ENCODE measurements at places on chromosomes 1 and 21. TPM values are rescaled to one million over a fixed set of nuclear protein-coding genes. Genes with fewer than 3 reads are reported as not detected.

Gene MDM4
- polyA plus RNA-seq, result 16.3 TPM

Gene MIXL1
- 0.20 TPM for polyA plus RNA-seq

DNA sequence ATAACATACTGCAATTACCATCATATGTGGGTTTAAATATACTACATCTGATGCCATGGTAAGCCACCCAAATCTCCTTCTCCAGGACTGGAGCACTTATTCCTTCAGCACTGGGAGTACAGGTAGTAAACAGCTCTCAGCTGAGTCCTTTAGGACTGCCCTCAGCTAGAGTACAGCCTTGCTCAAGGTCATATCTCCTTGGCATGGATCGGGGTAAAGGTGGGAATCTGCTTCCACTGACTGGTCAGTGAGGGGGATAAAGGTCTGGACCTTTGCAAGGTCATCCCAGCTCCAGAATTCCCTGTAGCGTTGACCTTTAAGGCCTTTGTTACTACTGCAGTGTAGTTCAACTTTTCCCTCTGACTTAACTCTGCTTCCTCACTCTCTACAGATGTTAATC is 38.8 kb downstream of the RPL5 start:
- no peak for DNase-seq

- DNase-seq, result no peak
Observed at GRCh38 chr1:211893260-211893659, 62.7 kb upstream of the LPGAT1 start.

DNA sequence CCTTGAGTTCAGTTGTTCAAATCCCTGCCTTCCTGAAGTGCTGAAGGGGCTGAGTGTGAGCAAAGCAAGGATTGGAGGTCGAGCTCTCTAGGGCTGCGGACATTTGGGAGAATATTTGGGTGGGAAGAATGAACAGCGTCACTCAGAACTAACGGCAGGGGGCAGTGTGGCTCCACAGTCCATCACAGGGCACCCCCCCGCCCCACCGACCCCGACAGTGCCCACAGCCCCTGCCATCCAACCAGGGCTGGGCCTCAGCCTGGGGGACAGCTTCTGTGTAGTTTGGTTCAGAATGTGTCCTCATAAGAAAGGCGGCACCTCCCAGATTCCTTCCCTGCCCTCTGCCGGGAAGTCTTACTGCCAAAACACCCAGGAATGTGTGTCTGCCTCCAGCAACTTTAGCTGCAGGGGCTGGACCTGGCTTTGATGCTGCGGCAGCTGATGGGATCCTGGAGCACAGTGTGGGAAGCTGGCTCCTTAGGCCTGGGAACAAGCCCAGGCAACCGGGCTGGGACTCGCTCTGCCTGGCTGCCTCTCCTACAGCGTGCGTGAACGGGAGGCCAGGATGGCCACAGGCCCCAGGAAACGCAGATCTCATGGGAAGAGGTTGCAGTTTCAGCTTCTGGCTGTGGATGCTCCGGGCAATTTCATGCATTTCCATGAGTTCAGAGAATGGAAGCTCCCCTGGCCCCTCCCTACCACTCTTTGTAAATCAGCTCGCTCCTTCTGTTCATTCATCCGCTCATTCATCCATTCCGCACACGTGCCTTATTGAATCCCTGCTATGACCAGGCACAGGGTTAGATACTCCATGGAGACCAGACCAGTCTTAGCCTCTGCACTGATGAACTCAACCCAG is 104.9 kb upstream of the TMPRSS2 start:
- no peak for DNase-seq

- DNase-seq, result no peak
Observed at GRCh38 chr1:53128401-53128800, 14.0 kb downstream of the SLC1A7 start.

Gene DNM3
- not detected for polyA plus RNA-seq

DNA sequence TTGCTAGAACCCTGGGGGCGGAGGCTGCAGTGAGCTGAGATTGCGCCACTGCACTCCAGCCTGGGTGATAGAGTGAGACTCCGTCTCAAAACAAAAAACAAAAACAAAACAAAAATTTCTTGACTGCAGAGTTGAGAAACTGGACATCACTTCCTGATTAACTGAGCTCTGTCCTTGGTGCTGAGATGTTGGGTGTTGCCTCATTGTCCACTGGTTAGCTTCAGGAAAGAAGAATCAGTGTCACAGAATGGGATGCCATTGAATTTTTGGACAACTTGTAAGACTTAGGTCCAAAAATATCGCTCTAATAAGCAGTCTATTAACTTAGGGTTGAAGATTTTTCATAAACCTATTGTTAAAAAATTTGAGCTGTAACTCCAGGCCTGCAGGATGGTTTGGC is 23.8 kb upstream of the KCNA10 start:
- DNase-seq, result no peak

DNA sequence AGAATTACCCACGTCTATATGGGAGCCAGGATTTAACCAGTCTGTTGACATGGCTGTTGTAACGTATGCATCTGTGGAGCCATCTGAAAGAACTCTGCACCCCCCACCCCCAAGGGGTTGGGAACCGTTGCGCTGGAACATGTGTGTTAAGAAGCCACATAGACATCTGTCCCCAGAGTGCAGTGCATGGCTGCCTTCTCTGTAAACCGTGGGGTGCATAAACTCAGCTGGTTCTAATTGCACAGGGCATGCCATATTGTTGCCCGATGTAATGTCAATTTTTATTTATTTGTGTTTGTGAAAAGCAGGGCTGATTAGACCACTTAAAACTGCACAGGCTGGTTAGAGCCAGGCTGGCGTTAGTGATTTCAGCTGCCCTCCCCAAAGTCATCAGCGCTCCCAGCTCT is 70.1 kb upstream of the ROR1 start:
- no peak for DNase-seq

All from GM12878 (cell line).